GM04503 (cell line): ENCODE measurements at places on chromosomes 4 and X.

- DNase-seq: no peak
Observed at GRCh38 chr4:69239557-69240168, 25.1 kb upstream of the UGT2B11 start.

DNA sequence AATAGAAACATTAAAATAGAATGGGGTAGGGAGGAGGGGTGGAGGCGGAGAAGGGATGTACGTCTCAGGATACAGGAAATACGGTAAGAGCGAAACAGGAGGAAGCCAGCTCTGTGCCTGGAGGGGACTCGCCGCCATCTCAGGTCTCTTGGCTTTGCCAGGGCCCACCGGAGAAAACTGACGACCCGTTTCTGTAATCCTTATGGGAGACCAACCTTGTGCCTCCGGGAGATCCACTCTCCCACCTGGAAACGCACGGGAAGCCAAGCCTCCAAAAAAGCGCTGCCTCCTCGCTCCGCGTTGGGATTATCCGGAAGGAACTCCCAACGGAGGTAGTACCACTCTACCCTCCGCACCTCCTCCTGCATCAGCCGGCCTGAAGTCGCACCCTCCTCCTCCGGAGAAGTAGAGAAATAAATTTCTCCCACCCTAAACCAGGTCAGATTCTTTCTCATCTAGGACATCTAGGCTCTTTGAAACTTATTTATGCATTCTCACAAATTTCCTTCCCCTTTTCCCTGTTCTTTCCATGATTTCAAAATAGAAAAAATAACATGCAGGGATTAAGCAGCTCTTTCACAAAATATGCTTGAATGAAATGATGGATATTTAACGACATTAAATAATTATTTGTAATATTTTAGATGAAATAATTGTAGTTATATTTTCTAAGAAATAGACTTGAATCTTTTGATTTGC lies at the start of gene NBDY:
Gene NBDY (plus strand): TSS at position 92 of the 699 bp plus-strand sequence. CDS start 111 bp downstream, at position 203.
- no peak for DNase-seq

GRCh38 chr4:61950625-61951024 lies 750.5 kb downstream of the ADGRL3 start:
- DNase-seq: no peak

DNA sequence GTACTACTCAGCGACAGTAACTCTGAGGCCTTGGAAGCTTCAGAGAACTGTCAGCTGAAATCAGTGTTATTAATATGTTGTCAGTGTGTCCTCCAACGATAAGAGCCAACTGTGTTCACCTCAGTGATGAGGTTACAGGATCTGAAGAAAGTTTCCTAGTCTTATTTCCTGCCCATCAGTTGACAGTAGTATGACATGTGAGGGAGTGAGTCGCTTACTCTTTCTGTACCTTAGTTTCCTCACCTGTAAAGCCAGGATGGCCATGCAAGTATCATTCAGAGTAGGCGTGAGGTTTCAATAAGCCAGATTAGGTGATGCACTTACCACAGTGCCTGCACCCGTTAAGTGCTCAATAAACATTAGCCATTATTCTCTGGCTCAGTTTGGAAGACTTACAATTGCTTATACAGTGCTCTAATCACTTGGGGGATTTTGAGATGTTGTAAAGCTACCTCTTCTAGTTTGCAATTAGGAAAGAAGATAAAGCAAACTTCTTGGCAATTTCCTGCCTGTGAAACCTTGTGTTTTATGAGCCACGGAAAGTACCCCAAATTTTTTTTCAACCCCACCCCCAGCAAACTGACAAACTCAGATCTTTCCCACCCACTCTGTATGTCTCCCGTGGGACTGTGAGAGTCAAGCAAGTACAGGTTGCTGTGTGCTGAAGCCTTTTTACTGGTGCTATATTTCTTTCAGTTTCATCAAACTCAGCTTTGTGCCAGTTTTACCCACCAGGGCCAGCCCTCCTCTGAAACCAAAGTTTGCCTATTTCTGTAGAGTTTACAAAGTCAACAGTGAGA lies 62.2 kb downstream of the ANXA3 start:
- no peak for DNase-seq

DNA sequence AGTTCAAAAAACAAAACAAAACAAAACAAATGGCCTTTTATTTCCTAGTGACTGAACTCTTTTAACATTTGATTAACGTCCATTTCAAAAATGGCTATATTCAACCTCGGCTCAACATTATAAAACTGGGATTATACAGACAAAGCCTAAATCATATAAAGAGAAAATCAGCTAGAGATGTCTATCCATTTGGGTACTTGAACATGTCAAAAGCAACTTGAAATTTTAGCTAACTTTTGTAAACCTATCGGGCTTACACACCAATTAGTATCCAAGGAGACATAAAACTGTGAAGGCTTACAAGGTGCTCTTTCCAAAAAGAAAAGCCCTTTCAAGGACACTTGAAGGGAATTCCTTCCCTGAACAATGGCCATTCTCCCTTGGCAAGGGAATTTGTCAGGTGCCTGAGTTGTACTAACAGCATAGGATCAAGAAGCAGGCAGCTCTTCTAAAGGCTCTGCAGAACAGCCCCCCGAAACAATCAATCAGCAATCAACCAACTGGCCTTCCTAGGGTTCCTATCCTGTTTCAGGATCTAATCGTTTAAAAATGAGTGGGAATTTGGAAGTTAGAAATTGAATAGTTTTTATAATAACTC lies 633.7 kb upstream of the HTR2C start:
- DNase-seq: no peak

GRCh38 chr4:183445097-183445428 lies 627 bp downstream of the CDKN2AIP start:
- DNase-seq: no peak

DNA sequence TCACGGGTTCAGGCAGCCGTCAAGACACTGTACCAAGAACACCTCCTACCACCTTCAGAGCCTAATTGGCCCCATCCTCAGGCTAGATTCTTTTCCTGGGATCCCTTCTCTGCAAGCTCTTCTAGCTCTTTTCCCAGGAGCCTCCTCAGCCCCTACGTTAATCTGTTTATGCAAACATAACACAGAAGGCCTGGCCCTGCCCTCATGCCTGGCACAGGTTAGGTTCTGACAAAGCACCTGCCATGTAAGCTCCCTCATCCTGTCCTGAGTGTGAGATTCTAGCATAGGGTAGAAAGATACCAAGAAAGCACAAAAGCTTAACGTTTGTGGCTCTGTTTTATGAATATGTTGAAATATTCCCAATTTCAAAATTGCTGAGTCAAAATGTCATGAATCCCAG lies 93.6 kb downstream of the IRF2 start:
- no peak for DNase-seq

GRCh38 chr4:108359986-108360681 lies 191.4 kb upstream of the LEF1 start:
- DNase-seq: no peak

GRCh38 chr4:177989503-177990201 lies 547.4 kb upstream of the AGA start:
- no peak for DNase-seq

DNA sequence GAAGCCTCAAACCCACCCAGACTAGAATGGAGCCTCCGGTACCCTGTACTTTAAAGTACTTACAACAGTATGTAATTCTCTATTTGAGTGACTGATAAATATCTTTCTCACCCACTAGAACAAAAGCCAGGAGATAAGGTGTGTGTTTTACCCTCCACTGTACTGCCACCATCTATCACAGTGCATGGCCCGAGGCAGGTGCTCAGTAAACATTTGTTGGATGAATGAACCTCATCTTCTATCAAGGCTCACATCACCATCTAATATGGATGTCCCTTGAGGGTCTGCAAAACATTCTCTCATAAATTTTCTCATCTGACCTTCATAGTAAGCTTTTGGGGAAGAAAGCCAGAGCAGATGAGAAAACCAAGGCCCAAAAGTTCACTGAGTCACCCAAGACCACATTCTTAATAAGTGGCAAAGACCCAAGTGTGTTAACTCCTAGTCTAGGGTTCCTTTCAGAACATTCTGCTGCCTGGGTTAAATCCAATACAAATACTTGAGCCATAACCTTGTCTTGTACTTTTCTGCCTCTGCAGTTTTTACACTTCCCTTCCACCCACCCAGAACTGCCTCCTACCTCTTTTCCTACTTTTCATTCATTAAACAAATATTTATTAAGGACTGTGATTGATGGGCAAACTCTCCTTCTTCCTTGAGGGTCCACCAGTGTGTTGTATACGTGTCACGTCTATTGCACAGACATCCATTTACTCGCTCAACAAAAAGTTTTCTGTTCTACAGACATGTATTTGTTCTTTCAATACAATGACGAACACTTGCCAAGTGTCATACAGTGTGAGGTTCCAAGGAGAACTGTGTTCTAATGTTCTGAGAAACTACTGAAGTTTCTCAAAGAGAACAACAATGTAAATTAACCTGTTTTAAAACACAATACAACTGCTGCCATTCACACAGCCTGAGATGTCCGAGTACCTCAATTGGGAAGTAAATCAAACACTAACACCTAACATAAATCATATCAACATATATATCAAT lies 35.7 kb downstream of the APBB2 start:
- DNase-seq: peak; percentile 77

GRCh38 chr4:153111426-153112040 lies 92.7 kb upstream of the TRIM2 start:
- DNase-seq: no peak

DNA sequence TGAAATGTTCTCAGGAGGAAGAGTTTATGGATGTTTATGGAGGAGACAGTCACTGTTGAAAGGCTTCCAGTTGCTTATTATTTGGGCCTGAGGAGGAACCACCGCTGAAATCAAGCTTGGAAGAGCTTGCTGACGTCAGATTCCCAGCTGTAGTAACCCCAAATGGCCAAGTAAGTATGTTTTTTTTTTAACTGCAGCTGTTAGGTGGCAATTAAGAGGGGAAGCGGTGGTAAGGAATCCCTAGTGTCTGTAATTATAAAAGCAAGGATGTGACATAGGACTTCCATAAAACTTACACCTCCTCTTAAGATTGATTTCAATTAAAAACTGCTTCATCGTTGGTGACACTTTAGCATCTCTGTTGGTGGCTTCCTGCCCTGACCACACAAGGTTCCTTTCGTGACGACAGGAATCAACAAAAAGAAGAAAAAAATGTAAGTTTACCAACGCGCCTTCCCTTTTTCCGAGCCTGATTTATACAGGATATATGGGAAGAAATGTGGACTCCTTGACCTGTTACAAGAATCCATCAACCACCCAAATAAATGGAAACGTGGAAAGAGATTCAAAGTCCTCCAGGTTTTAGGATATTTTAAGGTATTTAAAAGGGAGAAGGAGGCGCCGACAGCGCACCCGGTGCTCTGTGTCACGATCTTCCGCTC lies 884 bp downstream of the RELL1 start:
- no peak for DNase-seq

DNA sequence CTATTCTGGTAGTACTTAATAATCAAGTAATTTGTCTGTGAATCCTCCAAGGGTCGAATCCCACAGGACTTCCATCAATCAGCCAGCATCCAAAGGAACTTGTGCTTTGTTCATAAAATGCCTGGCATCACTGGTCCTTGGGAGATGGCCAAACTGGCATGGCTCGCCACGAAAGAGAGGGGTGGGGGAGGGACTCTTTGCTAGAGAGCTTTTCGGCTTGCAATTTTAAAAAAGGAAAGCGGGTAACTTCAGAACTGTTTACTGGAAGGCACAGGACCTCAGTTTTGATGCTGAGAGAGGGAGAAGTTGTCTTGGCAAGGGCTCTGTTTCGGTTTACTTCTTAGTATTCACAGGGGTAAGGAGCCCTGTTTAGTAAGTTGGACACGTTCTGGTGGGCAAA lies 79.4 kb upstream of the FHL1 start:
- no peak for DNase-seq

DNA sequence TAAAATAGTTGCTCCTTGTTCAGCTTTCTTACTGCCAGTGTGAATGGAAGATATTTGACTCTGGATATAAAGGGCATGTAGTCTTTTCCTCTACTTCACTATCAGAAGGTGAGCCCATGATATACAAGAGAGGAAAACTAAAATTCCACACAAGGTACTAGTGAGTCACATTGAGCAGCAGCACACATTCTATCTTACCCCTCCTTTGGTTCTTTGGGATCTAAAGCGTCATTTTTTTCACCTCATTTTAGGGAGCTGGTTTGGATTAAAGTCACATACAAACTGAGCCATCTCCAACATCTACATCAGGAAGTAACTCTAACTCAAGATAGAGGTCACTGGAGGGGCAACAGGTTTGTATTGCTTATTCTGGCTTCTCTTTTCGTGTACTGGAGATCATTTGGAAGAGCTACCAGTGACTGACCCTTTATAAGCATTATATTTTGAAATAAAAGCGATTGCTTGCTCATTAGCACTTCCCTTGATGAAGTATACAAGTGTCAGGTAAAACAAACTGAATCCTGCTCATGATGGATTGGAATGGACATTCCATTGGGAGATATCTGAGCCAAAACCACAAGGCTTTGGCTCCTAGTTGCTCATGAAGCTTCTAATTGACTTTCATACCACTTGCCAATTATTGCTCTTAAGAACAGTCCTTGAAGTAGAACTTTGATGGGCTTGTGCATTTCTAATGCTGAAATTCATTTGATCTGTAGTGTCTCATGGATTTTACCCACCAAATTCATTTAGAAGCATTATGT lies 124.1 kb downstream of the SPCS3 start:
- DNase-seq: no peak

- DNase-seq: no peak
Observed at GRCh38 chrX:50813843-50814661, at the start of gene SHROOM4. SHROOM4 (minus strand) TSS chrX:50814194; CDS start chrX:50814018, 176 bp downstream.

DNA sequence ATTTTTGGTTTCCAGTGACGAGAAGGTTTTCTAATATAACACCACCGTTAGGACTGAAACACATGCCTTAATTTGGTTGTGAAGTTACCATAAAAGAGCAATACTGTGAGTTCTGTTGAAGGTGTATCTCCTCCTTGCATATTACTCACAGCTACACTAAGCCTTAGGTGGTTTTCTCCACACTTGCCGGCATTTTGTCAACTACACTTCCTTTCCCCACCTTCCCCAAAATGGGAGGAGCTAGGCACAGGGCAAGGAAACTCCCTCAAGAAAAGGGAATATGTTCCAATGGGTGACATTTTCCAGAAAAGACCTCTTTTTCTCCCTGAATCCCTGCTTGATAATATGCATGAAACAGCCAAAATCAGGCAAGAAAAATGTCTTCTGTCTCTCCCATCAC lies 44.8 kb downstream of the RELL1 start:
- DNase-seq: no peak

DNA sequence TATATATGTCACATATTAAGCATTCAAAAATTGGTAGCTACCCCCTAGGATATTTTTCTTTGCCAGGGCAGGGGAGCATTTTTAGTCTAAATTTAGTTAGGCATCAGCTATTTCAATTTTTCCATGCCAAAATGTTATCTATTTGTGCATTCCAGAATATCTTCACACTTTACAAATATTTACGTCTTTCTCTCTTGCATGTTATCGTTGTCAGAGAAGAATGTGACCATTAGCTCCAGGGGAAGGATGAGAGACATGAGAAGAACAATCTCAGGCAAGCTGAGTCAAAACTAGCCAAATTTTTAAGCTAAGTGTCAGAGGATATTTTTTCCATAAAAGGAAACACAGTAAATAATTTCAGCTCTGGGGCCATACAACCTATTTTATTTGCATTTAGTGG lies 885.0 kb upstream of the EPHA5 start:
- no peak for DNase-seq

DNA sequence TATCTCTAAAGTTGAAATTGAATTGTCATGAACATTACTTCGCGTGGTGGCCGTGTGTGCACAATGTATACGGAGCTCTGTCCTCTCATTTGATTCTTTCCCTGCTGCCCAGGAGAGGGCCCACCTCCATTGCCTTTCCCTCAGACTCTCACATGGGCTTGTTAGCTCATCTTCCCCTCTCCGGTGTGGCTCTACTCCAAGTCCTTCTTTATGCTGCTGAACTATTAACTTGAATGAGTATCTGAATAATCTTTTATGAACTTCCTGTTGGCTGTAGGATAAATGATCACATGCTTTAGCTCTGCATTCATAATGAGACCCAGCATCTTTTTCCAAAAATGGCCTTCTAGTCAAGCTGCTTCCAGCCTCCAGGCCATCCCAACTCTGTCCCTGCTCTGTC lies 68.8 kb upstream of the CLNK start:
- DNase-seq: no peak
